Activated naive CD8-positive, alpha-beta T cell treated with anti-CD3 and anti-CD28 coated beads for 36 hours (primary cell): ENCODE measurements at places on chromosomes 5 and 9. TPM values are rescaled to one million over a fixed set of nuclear protein-coding genes. Genes with fewer than 3 reads are reported as not detected.

The PRR16 gene
- not detected for total RNA-seq

The FST gene
- total RNA-seq: 0.10 TPM

The LRRTM2 gene
- not detected for total RNA-seq

The NR5A1 gene
- not detected for total RNA-seq

- no peak overlapping the region for H3K4me3 ChIP-seq
- H3K27ac ChIP-seq: no peak overlapping the region
- H3K27me3 ChIP-seq: peaks cover 3% of the 10 kb centered on the region
Measured at GRCh38 chr5:91401175-91401574, 18.1 kb upstream of the ARRDC3 start.

DNA sequence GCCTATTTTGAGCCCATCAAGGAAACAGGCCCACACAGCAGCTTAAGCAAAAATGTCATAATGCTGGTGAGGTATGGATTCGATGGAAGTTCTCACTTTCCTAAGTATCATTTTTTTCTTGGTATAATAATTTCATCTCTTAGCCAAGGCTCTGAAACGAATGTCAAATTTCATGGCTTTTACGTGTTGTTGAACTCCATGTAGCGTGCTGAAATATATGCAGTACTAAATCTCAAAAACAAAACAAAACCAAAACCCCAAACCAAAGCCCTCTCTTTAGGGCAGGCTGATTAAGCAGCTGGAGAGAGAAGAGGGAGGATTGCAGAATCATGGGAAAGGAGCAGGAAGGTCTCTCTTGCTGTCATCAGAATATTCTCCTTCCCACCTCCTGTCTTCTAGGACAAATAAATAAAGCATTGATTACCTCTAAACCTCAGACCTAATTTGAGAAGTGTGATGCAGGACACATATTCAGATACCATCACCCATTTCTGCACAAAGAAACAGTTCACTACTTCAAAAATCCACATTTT, 58.3 kb downstream of the TMEM174 start:
- peaks cover 94% of the 10 kb centered on the region for H3K27me3 ChIP-seq
- H3K36me3 ChIP-seq: no peaks in the 10 kb centered on the region
- peaks cover 24% of the 10 kb centered on the region for H3K4me1 ChIP-seq
- no peak for DNase-seq
- H3K27ac ChIP-seq: no peak overlapping the region

DNA sequence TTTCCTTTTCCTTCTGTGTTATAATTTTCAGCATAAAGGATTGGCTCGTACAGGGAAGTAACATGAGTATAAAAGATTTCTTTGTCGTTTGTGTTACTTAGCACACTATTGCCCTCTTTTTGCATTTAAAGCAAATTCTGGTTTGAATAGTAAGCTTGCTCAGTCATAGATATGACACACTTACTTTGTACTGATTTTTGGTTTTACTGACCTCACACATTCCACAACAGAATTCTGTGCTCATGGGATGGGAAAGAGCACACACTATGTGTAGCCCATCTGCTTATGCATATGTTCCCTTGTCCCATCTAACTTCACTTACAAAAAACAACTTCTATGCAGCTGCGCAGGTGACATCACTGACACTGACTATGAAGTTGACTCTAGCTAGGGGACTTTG, 111.9 kb upstream of the MTAP start:
- peaks cover 39% of the 10 kb centered on the region for H3K4me1 ChIP-seq
- no peak for DNase-seq
- H3K4me3 ChIP-seq: no peak overlapping the region
- H3K27ac ChIP-seq: no peak overlapping the region
